NCI-H1436 (cell line): ENCODE measurements at places on chromosomes 13 and 19.

GRCh38 chr13:76425935-76426334, 460.3 kb downstream of the KCTD12 start:
- DNase-seq: no peak

DNA sequence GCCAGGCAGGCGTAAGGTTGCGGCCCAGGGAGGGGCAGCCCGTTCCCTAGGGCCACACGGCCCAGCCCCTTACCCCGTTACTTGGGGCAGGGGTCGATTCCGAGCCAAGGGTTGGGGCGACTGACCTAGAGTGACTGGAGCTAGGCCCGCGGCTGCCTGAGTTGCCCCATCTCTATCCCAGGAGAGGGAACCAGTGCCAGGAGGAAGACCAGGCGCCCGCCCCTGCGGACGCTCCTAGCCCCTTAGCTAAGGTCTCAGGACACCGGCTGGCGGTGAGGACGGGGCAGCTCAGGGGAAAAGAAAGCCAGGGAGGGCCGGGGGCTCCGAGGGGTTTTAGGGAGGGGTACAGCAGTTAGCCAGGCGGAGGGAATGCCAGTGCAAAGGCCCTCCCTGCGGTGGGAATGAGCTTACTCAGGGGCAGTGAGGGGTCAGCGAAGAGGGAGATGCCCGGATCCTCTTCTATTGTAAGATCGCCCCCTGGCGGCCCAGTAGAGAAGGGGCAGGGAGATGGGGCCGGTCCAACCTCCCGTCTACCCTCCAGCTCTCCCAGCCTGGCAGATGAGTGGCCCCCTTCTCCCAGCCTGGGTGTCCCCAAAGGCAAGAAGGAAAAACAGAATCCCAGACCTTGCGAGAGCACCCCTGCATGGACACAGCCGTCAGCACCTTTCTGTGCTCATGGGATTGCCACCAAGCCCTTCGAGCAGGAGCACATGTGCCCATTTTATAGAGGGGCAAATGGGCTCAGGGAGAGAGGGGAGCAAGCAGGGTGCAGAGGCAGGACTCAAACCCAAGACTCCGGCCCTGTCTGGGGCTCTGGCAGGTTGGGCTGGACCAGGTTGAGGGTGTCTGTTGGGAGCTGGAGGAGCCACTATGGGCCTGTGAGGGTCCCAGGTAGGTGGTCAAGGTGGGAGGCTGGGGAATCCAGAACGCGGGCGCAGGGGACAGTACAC, 16.3 kb downstream of the CILP2 start:
- peak; percentile 11 for DNase-seq

DNA sequence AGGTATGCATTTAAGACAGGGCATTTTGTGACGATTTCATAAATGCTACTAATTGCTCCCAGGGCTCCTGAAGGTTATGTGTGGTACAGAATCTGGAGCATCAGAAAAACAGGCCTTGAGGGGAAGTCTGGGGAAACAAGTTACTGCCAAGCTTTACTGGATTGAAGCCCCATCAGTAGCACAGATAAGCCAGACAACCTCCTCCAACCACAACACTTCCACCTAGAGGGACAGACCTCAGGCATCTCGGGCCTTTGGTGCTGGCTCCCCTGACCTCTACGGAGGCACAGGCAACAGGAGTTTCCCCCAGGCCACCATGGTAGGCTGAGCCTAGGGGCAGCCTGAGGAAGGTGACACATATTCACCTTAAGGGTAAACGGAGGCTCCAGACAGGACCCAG, 54.1 kb downstream of the ABCC4 start:
- no peak for DNase-seq

- no peak for DNase-seq
Observed at GRCh38 chr19:926589-927350, 935 bp downstream of the ARID3A start.
